ENCODE measurements at places on chromosomes 6 and 20.

DNA sequence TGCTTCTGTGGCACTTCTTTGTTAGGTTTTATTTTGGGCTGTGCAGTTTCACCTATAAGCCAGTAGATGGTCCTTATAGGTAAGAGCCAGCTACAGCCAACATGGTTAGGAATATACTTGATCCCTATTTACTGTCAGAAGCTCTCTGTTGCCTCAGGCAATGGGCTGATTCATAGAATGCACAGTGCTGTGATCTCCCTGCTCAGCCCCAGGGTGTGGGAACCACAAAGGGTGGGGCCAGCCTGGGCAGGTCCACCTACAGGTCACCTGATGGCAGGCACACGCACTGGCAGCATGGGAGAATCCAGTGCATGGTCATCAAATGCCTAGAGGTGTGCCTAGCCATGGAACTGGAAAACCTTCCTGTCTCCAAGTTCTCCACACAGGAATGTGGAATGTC lies 191.9 kb downstream of the MOXD1 start:
- no peak for DNase-seq

GRCh38 chr6:69866770-69867638 lies 648 bp downstream of the COL19A1 start:
- peak; percentile 3 for DNase-seq

DNA sequence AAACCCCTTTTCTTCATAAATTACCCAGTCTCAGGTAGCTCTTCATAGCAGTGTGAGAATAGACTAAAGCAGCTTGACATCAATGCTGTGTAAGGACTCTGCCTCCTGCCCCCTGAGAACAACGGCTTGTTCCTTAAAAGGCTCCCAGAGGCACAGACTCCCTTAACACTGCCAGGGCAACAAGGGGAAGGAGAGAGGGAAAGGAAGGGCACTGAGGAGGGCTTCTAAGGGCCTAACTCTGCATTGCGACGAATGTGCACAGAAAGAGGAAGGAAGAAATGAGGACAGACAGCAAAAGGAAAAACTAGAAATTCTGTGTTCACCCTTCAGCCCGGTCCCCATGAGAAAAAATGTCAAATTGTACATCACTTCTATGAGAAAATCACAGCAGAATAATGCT lies 74.0 kb downstream of the AGPAT4 start:
- no peak for DNase-seq

- no peak for DNase-seq
These were observed 45.8 kb downstream of the AHI1 start for GRCh38 chr6:135451617-135452190.

- no peak for DNase-seq
These were observed 90.2 kb downstream of the ADTRP start for GRCh38 chr6:11688425-11688709.

DNA sequence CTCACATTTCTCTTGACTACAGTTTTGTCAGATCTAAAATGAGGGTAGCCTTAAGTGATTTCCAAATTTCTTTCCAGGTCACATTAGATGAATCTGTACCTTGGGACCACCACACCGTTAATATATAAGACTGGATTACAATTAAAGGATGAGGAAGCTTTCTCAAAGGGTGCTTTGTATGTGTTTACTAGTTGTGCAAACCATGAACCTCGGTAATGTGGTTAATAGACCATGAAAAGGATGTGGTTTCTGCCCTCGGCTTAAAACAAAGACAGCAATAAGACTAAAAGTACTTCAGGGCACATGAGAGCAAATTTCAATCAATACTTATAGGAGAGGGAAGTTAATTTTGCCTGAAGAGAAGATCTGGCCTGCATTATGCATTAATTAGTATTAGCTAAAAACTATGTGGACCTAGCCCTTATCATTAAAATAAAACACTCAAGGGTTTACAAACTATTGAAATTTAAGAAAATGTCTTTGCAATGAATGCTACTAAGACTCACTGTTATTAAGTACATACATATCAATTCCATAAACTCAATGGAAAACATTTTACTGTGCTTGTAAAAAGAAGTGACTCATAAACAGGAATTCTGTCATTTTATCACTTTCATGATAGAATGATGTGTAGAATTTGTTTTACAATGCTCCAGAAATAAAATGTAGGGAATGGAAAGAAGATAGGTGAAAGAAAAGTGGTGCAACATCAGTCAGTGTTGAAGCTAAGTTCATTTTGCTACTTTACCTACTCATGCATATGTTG lies 936 bp upstream of the TMX4 start:
- DNase-seq, result peak; percentile 16

GRCh38 chr6:129089357-129089756 lies 206.4 kb downstream of the LAMA2 start:
- no peak for DNase-seq

GRCh38 chr6:129519750-129520149 lies 190.2 kb downstream of the ARHGAP18 start:
- DNase-seq, result no peak

GRCh38 chr6:45966340-45966739 lies 49.3 kb downstream of the CLIC5 start:
- DNase-seq, result no peak

DNA sequence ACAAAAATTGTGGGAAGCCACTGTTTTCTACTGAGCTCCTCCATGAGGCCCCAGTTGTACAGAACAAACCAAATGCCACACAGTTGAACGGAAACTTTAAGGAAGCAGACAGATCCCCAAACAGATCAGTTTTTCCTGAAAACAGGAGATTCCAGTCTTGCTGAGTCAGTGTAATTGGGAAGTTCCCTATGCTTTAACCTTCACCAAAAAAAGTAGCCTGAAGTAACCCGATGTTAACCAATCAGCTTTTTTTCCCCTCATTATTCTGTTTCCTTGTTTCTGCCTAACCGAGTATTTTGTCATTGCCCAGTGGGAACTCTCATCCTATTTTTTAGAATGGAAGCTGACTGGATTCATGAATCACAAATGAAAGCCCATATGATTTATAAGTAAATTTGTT lies 36.7 kb downstream of the MARCKS start:
- no peak for DNase-seq

- DNase-seq, result no peak
These were observed 214.0 kb downstream of the WDR27 start for GRCh38 chr6:169487579-169488436.

DNA sequence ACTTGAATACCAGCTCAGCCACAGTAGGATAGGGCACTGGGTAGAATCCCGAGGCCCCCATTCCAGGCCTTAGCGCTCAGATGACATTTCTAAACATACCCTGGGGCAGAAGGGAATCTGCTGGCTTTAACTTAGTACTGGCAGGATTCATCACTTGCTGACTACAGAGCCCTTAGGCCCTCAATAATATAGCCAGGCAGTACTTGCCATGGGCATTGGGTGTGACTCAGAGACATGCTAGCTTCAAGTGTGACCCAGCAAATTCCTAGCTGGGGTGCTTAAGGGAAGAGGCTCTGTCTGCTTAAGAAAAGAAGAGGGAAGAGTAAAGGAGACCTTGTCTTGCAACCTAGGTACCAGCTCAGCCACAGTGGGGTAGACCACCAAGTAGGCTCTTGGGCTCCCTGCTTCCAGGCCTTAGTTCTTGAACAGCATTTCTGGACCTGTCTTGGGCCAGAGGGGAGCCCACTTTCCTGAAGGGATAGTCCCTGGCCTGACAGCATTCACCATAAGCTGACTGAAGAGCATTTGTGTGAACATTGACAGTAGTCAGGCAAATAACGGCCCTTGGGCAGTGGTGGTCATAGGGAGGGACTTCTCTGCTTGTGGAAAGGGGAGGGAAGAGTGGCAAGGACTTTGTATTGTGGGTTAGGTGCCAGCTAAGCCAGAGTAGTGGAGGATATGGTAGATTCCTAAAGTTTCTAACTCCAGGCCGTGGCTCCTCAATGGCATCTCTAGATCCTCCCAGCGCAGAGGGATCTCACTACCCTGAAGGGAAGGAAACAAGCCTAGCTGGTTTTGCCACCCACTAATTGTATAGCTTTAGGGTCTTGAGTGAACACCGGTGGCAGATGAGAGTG lies 48.5 kb upstream of the HACE1 start:
- no peak for DNase-seq

DNA sequence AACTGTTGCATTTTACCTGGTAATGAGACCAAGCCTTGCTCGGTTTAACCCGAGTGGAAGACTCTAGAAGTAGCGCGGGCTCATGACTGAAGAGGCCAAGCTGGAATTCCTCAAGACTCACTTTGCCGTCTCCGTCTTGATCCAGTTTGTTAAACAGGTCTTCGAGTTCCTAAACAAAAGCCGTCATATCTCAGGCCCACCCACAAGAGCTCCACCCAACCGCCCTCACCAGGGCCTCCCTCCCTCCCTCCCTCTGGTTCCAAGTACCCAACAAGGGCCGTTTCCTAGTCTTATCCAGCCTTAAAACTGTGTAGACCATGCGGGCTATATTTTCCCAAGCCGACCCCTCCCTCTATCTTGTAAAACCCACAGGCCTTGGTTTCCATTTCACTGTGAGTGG lies 81.4 kb downstream of the NINL start:
- DNase-seq, result no peak

- no peak for DNase-seq
These were observed 26.5 kb downstream of the STAU1 start for GRCh38 chr20:49161428-49162152.

DNA sequence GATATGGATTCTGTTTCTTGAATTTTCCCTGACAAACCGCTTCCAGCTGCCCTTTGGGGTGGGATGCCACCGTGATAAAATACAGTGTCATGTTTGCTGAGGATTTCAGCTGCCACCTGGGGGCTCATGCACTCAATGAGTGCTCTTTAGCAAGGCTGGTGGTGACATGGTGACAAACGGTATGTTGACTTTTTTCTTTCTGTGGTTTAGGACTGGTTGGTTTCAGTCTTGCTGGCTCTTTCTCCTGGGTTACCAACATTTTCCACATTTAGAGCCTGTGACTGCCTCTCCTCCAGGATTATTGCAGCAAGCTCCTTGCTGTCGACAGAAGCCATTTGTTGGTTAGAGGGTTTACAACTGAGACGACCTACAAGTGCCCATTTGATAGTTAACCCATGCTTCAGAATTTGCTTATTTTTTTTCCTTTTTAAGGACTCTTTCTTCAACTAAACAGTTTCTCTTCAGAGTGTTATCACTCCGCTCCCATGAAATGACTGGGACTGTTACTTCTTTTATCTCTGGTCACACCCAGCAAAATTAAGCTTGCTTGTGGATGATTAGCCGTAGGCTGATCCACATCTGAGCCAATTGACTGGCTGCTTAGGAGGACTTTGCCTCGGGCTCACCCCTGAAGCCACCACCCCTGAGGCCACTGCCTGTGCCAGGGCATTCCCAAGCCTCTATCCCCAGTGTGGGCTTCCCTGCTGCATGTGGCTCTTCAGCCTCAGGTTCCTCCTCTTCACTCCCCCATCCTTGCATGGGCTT lies 48.4 kb upstream of the CDYL start:
- DNase-seq, result no peak

DNA sequence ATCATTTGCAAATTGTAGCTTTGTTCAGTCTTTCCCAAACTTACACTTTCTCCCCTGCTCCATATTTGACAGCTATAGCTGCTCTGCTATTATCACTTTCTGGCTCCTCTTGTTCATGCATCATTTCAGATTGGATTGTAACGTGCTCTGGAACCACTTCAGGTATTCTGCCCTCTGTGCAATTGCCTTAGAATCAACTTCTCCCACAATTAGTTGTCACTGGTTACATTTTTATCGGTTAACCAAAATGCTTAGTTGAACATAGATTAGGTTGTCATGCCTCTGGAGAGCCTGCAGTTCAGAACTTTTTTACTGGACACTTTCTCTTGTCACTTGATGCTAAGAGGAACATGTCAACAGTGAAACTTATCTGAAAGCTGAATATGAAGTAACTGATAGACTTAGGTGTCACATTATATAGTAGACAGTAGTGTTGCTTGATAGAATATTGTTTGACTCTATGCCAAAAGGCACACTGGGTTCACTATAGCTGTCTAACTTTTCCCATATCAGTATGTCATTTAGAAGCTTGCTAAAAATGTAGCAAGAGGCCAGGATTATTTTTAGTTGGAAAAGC lies 127.7 kb upstream of the PTPRK start:
- DNase-seq, result no peak

DNA sequence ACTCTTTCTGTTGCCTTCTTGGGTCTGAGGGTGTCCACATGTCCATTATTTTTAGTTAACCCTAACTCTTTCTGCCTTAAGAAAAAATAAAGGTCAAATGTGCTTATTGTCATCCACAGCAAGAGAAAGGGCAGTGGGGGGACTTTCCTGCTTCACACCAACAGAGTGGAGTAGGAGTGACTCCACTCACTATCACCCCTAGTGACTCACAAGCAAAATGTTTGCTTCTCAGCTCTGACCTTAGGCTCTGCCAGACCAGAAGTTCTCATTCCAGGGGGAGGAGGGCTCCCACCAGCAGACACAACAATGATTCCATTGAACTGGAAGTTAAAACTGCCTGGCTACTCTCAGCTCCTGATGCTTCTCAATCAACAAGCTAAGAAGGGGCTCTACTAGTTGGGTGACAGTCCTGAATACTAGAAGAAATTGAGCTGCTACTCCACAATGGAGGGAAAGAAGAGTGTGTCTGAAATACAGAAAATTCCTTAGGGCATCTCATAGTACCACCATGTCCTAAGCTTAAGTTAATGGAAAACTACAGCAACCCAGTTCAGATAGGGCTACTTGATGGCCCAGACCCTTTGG lies 83.9 kb upstream of the AFDN start:
- no peak for DNase-seq

GRCh38 chr6:4531406-4531805 lies 244.8 kb upstream of the CDYL start:
- no peak for DNase-seq

DNA sequence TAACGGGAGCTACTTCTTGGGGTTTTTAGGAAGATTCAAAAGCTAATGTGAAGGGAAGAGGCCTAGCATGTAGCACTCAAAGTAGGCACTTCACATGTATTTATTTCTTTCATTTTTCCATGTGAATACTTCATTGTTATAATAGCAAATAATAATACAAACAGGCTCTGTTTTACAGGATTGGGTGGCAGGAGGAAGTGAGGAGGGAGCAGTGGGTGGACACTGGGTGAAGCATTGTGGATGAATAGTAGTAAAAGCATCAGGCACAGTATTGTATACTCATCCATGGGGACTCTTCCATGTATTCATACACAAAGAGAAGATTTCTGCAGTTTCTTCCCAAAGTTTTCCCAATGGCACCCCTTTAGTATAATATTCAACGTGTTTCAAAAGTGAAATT lies 38.4 kb upstream of the SNRPB2 start:
- no peak for DNase-seq

- DNase-seq, result no peak
These were observed 34.9 kb downstream of the COL12A1 start for GRCh38 chr6:75170691-75171560.

GRCh38 chr20:38875175-38875993 lies 50.8 kb upstream of the FAM83D start:
- no peak for DNase-seq

- DNase-seq, result no peak
These were observed 56.6 kb downstream of the MTHFD1L start for GRCh38 chr6:150922137-150922536.

- DNase-seq, result no peak
These were observed 21.6 kb upstream of the GFOD1 start for GRCh38 chr6:13508711-13509705.

DNA sequence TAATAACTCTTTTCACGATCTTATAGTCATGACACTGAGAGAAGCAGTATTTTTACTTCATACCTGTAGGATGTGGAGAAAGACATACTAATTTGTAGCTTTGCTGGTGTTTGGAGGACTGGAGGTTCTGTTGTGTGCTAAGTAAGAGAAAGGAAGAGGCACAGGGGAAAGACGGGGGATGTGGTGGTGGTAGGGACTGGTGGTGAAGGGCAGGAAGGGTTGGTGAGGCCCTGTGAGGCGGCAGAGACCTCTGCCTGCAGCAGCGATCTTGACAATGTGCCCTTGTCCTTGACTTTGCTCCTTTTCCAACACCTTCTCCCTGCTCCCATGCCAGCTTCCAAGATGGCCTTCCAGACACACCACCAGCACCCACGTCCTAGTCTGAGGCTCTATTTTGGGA lies 32.6 kb upstream of the MPC1 start:
- no peak for DNase-seq

All from NCI-H1092 (cell line).